Hindlimb muscle (tissue), 1 donor: ENCODE measurements at places on chromosomes 6 and 20. TPM values are rescaled to one million over a fixed set of nuclear protein-coding genes. Genes with fewer than 3 reads are reported as not detected.

Gene SIM1
- 7.8 TPM for polyA plus RNA-seq

Gene FAM162B
- 8.0 TPM for polyA plus RNA-seq

Gene RFX6
- polyA plus RNA-seq: not detected

Gene FITM2
- polyA plus RNA-seq: 7.2 TPM

Gene CENPW
- polyA plus RNA-seq: 8.8 TPM

Gene EYA4
- 27.1 TPM for polyA plus RNA-seq

Gene ADAM33
- polyA plus RNA-seq: 61.5 TPM

Gene COL21A1
- 103 TPM for polyA plus RNA-seq

Gene GPR6
- not detected for polyA plus RNA-seq

Gene ME1
- polyA plus RNA-seq: 1.2 TPM

Gene TFAP2D
- not detected for polyA plus RNA-seq

Gene COL9A3
- 10.6 TPM for polyA plus RNA-seq

Gene LEMD2
- polyA plus RNA-seq: 39.8 TPM

Gene KCNQ2
- polyA plus RNA-seq: 1.8 TPM

Gene SLC26A8
- polyA plus RNA-seq: 0.17 TPM

Gene POU5F1
- polyA plus RNA-seq: 0.85 TPM

Gene DNAAF9
- polyA plus RNA-seq: 17.4 TPM

Gene NHSL1
- polyA plus RNA-seq: 37.3 TPM

Gene HBS1L
- polyA plus RNA-seq: 44.2 TPM

Gene SCRT2
- polyA plus RNA-seq: not detected

Gene CTCFL
- 0.21 TPM for polyA plus RNA-seq

Gene VARS2
- polyA plus RNA-seq: 37.2 TPM

Gene PPP1R3G
- polyA plus RNA-seq: 1.9 TPM

Gene SGK1
- polyA plus RNA-seq: 29.2 TPM

Gene PLA2G7
- polyA plus RNA-seq: 4.7 TPM

Gene EDN3
- polyA plus RNA-seq: 33.9 TPM

Gene SPDEF
- polyA plus RNA-seq: not detected

Gene CCHCR1
- polyA plus RNA-seq: 14.5 TPM

Gene WFDC12
- polyA plus RNA-seq: not detected

Gene GSTA1
- not detected for polyA plus RNA-seq

Gene PNISR
- 119 TPM for polyA plus RNA-seq

Gene APOBEC2
- polyA plus RNA-seq: 433 TPM

Gene TBXT
- not detected for polyA plus RNA-seq

Gene ZNFX1
- 10.3 TPM for polyA plus RNA-seq

Gene WFDC2
- not detected for polyA plus RNA-seq

Gene KCNS1
- polyA plus RNA-seq: 0.04 TPM

Gene HSD17B8
- 11.5 TPM for polyA plus RNA-seq

Gene BPIFB1
- not detected for polyA plus RNA-seq

Gene COL12A1
- 256 TPM for polyA plus RNA-seq

Gene CFAP206
- polyA plus RNA-seq: 0.13 TPM

Gene PERP
- polyA plus RNA-seq: 2.3 TPM

Gene DCDC2
- polyA plus RNA-seq: 0.08 TPM

Gene NRSN1
- polyA plus RNA-seq: not detected

Gene FAM209A
- 0.37 TPM for polyA plus RNA-seq

Gene CAPN11
- polyA plus RNA-seq: 0.61 TPM

Gene OPRM1
- not detected for polyA plus RNA-seq
